ENCODE measurements at places on chromosomes 1 and 21.
A peak's percentile ranks its signal among the peaks of the same experiment; 100 is the strongest.

DNA sequence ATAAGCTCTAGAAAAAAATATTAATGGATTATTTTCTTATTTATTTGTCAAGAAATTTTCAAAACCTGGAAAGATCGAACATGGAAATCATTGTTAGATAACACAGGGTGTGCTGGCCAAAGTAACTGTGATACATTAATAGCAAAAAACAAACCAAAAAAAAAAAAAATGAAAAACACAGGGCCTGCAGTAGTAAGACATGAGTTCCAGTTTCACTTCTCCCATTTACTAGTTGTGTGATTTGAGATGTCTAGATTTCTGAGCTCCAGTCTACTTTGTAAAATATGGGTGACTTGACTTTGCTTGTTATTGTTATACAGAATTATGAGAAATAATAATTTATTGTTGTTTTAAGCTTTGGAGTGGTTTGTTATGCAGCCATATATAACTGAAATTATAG lies 13.6 kb downstream of the FAM177B start:
- DNase-seq: no peak

DNA sequence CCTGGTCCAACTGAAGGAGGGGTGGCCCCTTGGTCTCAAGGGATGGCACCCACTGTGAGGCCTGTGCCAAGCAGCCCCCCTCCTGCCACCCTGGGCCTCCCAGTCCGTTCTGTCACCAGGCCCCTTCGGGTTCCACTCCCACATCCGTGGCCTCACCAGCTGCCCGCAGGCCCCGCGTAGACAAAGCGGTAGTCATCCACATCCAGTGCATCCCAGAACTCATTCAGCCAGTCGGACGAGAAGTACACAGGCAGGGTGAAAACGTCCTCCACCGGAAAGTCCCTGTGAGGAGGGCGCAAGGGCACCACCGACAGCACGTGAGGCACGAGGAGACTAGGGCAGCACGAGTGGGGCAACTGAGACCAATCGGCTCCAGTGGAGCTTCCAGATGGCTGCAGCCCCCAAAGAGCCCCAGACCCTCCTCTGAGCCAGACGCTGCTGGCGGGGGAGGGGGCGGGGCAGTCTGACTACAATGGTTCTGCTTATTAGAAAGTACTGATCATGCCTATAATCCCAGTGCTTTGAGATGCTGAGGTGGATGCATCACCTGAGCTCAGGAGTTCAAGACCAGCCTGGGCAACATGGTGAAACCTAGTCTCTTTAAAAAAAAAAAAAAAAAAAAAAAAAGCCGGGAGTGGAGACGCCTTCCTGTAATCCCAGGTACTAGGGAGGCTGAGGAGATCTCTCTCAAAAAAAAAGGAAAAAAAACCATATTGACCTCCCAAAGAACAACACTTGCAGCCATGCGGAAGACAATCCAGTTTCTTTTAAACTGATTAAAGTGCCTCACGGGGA lies 1.2 kb downstream of the JMJD4 start:
- no peak for DNase-seq

- DNase-seq: peak; percentile 34
Observed at GRCh38 chr1:160046494-160047110, 14.8 kb upstream of the PIGM start.

- no peak for DNase-seq
Observed at GRCh38 chr21:36544545-36544944, 64.6 kb upstream of the CLDN14 start.

- DNase-seq: no peak
Observed at GRCh38 chr1:185291652-185292051, 25.4 kb downstream of the IVNS1ABP start.

- DNase-seq: no peak
Observed at GRCh38 chr1:43789604-43790550, 82.5 kb downstream of the ST3GAL3 start.

GRCh38 chr1:84272401-84272800 lies 29.1 kb upstream of the SAMD13 start:
- DNase-seq: no peak

DNA sequence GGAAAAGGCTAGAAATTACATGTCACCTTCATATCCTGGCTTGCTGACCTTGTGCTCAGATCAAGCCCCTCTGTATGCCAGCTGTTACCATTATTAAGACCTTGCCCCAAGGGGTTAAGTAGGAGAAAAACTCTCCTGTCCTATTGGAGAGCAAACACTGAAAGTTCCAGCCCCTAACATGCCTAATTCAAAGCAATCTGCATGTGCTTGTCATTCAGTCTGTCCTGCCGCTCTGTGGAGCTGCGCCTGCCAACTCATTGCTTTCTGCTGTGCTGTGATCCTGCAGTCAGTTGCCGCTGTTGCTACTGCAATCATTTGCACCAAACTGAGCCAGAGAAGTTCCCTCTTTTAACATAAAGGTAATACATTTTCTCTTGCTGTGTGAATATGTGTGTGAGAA lies 113.4 kb downstream of the DISP1 start:
- DNase-seq: no peak

DNA sequence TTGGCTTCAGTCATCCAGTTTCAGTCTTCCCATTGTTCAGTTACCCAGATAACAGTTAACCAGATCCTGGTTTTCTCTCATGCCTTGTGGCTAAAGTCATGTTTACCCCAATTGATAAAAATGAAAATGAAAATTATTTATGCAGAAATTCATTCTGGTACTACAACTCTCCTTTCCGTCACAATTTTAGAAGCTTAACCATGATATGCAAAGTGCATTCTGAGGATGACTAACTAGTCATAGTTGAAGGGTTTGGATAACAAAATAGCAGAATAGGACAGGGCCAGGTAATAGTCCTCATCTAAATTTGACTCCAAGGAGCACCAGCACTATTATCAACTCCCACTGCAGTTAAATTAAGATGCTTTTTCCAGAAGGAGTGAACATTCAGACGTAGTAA lies 94.7 kb downstream of the NTMT2 start:
- DNase-seq: no peak

DNA sequence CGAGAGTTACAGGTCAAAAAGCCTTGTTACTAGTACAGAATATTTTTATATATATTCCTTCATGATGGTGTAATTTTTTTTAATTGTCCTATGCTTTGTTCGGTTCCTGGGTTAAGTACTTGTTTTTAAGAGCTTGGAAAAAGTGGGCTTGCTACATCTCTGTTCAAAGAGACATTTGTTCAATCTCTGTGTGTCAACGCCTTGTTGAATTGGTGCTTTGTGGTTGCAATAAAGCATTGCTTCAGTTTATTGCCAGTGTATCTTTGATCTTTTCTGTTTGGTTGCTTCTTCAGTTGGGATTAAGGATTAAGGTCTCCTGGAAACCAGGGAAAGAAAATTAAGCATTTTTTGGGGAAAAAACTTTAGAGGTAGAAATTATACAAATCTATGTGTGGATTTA lies 47.7 kb upstream of the DNASE2B start:
- DNase-seq: no peak

GRCh38 chr1:202244841-202245261 lies 51.3 kb downstream of the LGR6 start:
- DNase-seq: no peak

GRCh38 chr1:155944444-155944799 lies 3.0 kb downstream of the RXFP4 start:
- no peak for DNase-seq

DNA sequence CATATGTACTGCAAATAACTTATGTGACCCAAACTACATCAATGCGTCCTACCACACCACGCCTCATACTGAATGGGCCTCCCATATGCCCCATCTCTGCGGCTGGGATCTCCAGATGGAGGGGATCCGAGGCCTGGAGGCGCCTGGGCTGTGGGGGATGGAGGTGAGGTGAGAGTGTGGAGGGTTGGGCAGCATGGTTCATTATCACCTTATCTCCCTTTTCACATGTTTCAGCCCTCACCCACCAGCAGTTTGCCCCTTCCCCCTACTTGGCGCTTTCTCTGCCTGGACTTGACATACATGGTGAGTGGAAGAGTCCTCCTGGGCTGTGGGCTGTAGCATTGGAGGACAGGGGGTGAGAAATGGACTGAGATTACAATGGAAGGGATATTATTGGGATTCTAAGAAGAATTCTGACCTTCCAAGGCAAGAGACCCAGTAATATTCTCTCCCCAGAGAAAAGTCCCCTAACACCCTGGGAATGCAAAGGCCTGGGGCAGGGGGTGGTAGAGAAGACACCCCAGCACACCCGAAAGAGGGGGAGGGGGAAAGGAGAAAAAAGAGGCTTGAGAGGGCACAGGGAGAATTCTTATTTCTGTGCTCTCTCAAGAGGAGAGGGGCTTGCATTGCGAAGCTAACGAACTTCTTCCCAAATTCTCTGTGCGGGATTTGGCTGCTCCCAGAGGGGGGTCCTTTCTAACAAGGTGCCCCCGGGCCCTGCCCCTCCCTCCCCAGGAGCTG lies 61.4 kb downstream of the MEF2D start:
- no peak for DNase-seq

- DNase-seq: no peak
Observed at GRCh38 chr1:200319148-200319547, 90.7 kb downstream of the ZNF281 start.

DNA sequence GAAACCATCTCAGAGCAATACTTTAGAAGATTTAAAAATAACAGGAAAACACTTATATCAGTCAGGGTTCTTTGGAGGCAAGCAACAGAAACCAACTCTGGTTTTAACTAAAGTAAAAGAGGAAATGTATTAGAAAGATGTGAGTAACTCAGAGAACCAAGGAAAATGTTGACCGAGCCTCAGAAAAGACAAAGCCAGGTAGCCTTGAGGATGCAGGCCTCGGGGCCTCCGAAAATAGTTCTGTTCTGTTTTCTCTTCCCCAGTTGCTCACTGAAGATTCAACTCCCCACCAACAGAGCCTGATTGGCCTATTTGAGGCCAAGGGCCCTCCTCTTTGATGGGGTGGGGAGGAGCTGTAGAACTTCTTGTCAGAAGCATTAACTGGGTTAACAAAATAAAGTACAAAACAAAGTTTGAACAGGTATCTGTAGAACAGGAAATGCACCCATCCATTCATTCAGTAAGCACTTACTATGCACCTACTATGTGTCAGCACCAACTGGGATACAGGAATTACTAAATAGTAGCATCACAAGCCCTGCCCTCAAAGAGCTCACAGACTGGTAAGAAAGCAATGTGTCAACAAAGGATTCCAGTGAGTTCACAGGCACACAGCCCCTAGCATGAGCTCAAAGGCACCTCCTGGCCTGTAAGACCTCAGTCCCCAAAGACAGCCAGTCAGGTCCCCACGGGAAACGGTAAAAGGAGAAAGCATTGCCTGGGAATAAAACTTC lies 12.6 kb downstream of the SLAMF8 start:
- DNase-seq: no peak

- DNase-seq: no peak
Observed at GRCh38 chr1:29719253-29719652, 482.9 kb downstream of the PTPRU start.

- no peak for DNase-seq
Observed at GRCh38 chr1:191151321-191151807, 673.7 kb upstream of the BRINP3 start.

GRCh38 chr21:44199448-44199847 lies 41.3 kb downstream of the ICOSLG start:
- no peak for DNase-seq

- no peak for DNase-seq
Observed at GRCh38 chr1:213728593-213729536, 258.9 kb upstream of the PROX1 start.

DNA sequence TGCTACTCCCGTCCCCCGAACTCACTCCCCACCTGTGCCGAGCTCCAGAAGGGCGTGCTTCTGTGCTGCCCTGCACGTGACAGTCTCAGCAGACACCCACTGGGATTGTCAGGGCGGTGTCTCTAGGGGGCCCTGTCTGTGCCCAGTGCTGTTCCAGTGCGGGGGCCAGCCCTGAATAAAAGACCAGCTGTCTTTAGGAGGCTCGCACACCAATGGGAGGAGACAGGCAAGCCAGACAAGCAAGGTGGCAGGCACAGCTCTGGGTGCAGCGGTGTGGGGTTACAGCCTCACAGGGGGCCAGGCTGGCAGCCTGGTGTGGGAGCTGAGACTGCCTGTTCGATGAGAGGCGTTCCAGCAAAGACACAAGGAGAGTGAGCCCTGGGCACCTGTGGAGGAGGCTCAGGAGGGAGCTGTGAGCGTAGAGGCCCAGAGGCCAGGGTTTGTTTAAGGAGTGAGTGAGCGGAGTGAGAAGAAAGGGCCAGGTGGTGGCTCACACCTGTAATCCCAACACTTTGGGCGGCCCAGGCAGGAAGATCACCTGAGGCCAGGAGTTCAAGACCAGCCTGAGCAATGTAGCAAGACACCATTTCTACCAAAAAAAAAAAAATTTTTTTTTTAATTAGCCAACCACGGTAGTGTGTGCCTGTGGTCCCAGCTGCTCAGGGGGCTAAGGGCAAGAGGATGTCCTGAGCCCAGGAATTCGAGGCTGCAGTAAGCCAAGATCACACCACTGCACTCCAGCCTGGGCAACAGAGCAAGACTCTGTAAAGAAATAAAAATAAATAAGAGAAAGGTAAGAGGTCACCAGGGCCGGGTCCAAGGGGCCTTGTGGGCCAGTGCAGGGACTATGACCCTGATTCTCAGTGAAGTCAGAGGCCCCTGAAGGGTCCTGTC lies 48.2 kb upstream of the ARHGEF16 start:
- no peak for DNase-seq

- DNase-seq: no peak
Observed at GRCh38 chr1:36320767-36321118, 2.7 kb downstream of the EVA1B start.
